ENCODE measurements at places on chromosomes 2 and 18. TPM values are rescaled to one million over a fixed set of nuclear protein-coding genes. Genes with fewer than 3 reads are reported as not detected.

SPP2 gene
- not detected for total RNA-seq

DLX1 gene
- total RNA-seq = not detected

GAL3ST2 gene
- 0.27 TPM for total RNA-seq

TCF7L1 gene
- total RNA-seq = 2.9 TPM

SERPINB11 gene
- total RNA-seq = not detected

GALR1 gene
- not detected for total RNA-seq

SERPINB13 gene
- not detected for total RNA-seq

KCNG2 gene
- total RNA-seq = not detected

CAB39 gene
- 88.7 TPM for total RNA-seq

CTNNA2 gene
- total RNA-seq = not detected

ALLC gene
- not detected for total RNA-seq

EIF2AK3 gene
- total RNA-seq = 17.4 TPM

DNAJC5G gene
- total RNA-seq = not detected

LRATD1 gene
- total RNA-seq = 14.2 TPM

LGALSL gene
- total RNA-seq = 12.1 TPM

CHST9 gene
- 56.9 TPM for total RNA-seq

IHH gene
- total RNA-seq = 9.0 TPM

EEF1B2 gene
- total RNA-seq = 340 TPM

ACTR1B gene
- total RNA-seq = 49.1 TPM

GDF7 gene
- not detected for total RNA-seq

NCOA1 gene
- 13.2 TPM for total RNA-seq

TMEM17 gene
- 3.3 TPM for total RNA-seq

ANKRD30BL gene
- total RNA-seq = not detected

SLC8A1 gene
- total RNA-seq = 0.10 TPM

RESP18 gene
- not detected for total RNA-seq

NT5C1B gene
- not detected for total RNA-seq

TMX3 gene
- total RNA-seq = 63.1 TPM

TMEM214 gene
- total RNA-seq = 79.6 TPM

AMER3 gene
- not detected for total RNA-seq

PDE11A gene
- 1.4 TPM for total RNA-seq

TGFA gene
- 104 TPM for total RNA-seq

REG3A gene
- not detected for total RNA-seq

GRHL1 gene
- 11.7 TPM for total RNA-seq

HOXD8 gene
- total RNA-seq = not detected

ANKRD53 gene
- total RNA-seq = not detected

PSME4 gene
- total RNA-seq = 53.7 TPM

PRKAG3 gene
- not detected for total RNA-seq

ST6GAL2 gene
- total RNA-seq = not detected

MTIF2 gene
- 34.3 TPM for total RNA-seq

ACMSD gene
- total RNA-seq = not detected

NCKAP1 gene
- total RNA-seq = 157 TPM

GBX2 gene
- total RNA-seq = 2.2 TPM

MC5R gene
- total RNA-seq = not detected

YES1 gene
- total RNA-seq = 61.2 TPM

KCNS3 gene
- 3.5 TPM for total RNA-seq

VWC2L gene
- not detected for total RNA-seq

FBXO15 gene
- total RNA-seq = 1.5 TPM

ATIC gene
- 206 TPM for total RNA-seq

GCA gene
- total RNA-seq = 57.5 TPM

PROKR1 gene
- not detected for total RNA-seq

SLC5A7 gene
- total RNA-seq = not detected

ABCB11 gene
- total RNA-seq = 2.1 TPM

AAMP gene
- 117 TPM for total RNA-seq

METTL5 gene
- total RNA-seq = 68.2 TPM

CRYBA2 gene
- total RNA-seq = not detected

TXNL4A gene
- total RNA-seq = 64.1 TPM

RNF138 gene
- 38.9 TPM for total RNA-seq

CHAC2 gene
- total RNA-seq = 7.4 TPM
